ENCODE measurements at places on chromosomes 7 and 10.

- no peak for DNase-seq
Observed at GRCh38 chr10:132397036-132397541, at the start of gene PWWP2B. TSS of gene PWWP2B (plus strand) at chr10:132397200. CDS start at chr10:132397227, 27 bp downstream.

GRCh38 chr7:92763636-92764423, 72.5 kb downstream of the CDK6 start:
- no peak for DNase-seq

DNA sequence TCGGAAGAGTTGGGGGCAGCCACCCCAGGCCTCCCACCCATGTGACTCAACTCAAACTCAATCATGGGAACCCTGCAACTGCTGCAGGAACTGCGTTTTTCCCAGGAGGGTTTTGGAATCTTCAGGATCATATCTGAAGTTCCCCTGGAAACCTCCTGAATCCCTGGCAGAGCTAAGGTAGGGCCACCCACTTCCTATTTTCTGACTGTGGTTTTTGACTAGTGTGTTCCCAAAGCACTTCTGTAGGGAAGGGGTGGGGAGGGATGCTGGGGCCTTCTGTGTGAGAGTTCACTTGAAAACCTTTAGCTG, 127.6 kb upstream of the UNC5B start:
- peak; percentile 8 for DNase-seq

DNA sequence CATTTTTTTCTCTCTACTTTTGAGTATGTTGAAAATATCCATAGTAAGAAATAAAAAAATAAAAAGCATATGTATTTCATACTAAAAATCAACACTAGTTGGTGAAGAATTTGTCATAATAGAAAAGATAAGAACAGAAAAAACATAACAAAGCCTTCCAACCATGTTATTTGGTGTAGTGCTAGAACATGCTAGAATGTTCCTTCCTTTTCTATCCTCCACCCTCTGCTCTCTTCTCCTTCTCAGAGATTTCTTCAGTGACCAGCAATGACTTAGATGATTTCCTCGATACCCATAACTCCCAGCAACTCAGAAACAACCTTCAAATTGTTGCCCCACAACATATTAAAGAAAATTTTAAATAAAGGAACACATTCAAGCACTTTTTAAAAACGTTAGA, 2.6 kb downstream of the ZC3HAV1 start:
- no peak for DNase-seq

DNA sequence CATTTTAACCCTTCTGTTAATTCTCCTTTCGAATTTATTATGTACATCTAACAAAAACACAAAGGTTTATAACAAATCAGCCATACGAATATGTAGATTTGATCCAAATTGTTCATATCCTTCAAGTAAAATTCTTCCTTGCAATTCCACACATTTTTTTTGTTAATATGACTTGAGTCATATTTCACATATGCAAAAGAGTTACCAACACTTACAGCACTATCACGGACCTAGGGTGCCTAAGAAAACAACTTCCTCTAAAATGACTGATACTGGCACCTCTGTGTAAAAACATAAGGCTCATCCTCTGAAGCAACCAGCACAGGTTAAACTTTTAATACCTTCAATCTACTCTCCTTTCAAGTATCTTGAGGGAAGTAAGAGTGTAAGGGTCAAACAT, 451.8 kb downstream of the SEMA3D start:
- DNase-seq, result no peak

DNA sequence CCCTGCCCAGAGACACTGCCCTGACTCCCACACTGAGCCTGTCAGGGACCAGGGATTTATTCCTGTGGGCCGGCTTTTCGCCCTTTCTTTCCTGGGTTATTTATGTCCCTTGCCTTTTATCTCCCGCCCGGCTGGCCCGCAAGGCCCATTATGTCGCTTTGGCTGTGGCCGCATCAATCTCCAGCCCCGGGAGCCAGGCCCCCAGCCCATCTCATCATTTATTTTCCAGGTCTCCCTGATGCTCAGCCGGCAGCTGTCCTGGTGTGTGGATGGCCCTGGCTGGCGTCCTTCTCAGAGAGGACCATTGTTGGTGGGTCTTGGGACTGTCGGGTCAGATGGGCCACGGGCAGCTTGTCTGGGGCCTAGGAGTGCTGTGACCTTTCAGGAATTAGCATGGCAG, 82.3 kb downstream of the FAM241B start:
- DNase-seq, result no peak
